Endothelial cell (in vitro differentiated cells): ENCODE measurements at places on chromosomes 7 and 10.

DNA sequence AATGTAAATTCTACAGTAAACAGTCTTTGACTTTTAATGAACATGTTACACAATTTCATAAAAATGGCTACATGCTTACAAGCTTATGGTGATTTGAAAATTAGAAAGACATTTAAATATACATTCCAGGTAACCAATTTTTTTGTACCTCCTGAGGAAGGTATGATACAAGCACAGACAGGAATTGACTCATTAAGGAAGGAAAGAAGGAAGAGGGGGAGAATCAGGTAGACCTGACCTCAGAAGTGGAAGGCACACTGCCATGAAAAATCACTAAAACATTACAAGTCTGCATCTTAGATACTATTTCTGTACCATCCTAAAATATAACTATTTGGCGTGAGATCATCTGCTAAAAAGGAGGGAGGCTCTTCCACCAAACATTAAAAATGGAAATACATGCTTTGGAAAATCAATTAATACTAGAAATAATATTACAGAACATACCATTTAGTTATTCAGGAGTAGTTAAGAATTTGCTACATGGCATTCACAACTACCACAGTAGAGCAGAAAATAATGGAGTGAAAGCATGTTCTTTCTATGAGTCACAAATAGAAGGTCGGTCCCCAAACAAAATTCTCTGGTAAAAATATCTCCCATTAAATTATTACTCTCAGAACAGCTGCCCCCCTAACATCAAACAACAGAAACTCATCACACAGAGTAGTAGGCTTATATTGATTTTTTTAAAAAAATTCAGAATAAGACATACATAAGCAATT is 15.2 kb downstream of the RAB11FIP2 start:
- DNase-seq: no peak

- DNase-seq: no peak
Measured at GRCh38 chr7:111532625-111533024, 29.7 kb downstream of the IMMP2L start.

DNA sequence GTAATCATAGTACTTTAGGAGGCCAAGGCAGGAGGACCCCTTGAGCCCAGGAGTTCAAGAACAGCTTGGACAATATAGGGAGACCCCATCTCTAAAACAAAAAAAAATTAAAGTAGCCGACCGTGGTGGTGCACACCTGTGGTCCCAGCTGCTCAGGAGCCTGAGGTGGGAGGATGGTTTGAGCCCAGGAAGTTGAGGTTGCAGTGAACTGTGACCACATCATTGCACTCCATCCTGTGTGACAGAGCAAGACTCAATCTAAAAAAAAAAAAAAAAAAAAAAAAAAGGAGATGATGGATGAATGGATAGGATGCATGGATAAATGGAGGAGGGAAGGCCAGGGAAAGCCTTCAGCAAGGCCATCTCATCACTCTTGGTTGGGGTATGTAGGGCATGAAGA is 33.4 kb upstream of the BMPR1A start:
- no peak for DNase-seq

GRCh38 chr10:4770801-4771553 is 55.0 kb upstream of the AKR1E2 start:
- no peak for DNase-seq

DNA sequence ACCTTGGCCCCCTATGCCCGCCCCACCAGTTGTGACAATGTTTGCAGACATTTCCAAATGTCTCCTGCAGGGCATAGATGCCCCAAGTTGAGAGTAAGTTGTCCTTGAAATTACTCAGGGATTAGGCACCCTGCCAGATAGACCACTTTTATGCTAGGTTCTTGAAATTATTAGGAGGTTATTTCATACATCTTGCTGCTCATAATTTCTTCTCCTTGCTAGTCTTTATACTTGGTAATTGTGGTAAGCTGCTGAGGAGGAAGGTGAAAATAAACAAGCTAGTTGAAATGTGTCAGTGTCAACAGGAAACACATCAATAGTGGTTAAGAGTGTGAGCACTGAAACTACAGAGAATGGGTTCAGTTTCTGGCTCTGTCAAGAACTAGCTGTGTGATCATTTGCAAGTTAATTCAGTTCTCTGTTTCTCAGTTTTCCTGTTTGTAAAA is 63.7 kb upstream of the AOAH start:
- no peak for DNase-seq

DNA sequence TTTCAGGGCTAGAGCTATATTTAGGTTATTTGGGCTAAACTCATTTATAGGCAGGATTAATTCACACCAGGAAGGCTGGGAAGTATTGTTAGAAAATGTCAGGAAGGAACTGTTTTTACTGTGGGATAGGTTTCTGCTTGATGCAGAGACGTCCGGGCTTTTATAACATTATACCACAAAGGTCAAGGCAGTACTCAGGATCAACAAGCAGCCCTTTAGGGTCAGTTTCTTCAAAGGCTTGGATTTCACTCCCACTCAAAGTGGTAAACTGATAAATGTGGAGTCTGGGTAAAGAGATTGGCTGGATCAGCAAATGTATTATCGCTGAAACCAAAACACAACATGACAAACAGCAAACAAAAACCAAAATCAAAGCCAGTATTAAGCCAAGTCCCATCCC is 127.2 kb downstream of the ARL5B start:
- no peak for DNase-seq

DNA sequence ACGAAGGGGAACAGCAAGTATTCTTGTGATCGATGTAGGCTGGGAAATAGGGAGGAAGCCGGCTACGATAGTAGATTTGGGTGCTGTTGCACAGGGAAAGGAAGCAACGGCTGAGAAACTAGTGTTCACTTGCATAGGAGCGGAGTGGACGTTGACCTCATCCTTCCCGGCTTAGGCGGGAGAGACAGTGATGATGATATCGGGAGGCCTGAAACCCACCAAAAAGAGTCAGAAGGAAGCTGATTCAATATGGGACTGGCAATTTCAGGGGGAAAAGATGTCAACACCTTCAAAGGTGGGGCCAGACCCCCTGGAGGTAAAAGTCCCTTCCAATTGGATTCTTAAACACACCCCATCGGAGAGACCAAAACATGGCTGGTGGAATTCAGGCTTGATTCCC is 61.3 kb downstream of the CARD11 start:
- no peak for DNase-seq

DNA sequence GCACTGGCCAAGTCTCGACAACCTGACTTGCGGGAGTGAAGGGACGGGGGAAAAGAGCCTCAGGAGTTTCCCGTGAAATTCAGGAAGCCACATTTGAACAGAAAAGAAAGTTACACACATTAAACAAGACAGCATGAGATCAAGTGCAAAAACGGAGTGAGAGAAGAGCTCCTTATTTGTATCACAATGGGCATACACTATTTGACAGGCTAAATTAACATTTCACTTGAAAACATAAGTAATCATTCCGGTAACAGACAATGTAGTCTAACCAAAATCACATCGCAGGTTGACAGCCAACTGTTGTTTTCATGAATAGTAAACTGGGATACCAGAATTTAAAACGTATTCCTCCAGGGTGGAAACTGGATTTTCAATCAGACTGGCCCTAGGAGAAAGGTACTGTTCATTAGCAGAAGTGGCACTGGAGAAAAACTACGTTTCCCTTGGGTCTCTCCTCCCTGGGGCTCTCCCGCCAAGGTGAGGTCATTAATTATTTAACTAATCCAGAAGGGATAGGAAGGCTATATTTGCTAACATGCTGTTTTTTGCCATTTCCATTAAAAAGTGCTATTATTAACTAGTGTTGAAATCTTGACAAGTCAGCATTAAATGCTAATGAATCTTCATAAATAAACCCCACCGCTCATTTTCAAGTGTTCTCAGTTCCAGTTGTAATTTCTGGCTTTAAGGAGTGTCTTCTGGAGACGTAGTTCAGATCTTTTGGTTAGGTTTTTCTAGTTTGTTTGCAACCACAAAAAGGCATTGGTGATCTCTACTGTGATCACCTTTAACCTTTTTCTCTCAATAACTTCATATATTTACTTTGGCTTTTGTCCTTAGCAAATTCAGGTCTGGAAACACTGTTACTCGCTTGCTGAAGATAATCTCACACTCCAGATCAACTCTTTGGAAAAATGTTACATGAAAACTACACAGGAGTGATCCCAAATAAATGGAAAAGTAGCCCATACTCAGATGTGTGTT is 25.1 kb downstream of the RHEB start:
- DNase-seq: peak; percentile 17

DNA sequence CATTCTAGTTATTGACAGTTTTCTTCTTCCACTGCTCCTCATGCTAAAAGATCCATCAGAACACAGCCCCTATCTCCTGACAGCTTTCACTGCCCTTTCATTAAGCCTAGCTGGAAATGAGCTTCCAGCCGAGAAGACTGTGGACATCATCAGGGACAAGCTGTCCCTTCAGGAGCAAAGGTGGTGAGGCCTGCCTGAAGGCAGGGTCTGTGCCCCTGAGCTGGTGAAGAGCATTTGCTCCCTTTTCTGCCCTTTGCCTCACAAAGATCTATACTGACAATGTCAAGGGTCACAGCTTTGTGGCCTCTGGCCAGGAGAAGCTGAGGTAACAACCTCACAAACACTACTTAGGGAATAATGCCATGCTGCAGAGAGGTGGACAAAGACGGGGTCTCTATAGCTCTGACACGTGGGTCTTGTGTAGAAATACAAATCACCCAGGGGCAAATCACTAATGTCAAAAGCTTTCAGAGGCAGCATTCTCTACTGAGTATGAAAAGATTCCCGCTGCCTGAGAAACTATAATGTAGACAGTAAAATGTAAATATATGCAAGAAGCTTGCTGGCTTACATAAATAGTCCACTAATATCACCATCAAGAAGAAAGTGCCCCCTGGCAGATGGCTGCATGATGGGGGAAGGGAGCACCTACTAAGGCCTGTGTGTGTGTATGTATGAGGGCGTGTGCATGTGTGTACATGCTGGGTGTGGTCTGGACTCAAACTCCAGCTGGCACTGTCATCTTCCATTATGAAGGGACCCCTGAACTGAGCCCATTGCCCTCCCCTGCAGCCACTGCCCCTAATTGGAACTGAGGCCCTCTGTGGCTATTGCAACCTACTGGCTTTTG is 55.8 kb downstream of the HBP1 start:
- no peak for DNase-seq

DNA sequence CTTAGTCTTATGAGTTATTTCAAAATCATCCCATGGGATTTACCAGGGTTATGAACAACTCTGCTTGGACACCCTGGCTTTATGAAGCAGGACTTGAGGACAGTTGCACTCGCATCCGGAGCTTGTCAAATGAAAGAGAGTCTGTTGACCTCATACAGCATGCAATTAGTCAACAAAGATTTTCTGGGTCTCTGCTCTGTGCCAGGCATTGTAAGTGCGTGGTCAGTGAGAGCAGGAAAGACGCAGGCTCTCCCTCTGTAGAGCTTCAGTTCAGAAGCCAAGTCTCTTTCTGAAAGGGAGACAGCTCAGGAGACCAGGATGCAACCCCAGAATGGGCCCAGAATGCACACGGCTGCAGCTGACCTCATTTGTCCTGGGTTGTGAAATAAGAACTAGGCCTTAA is 45.5 kb upstream of the DMBT1 start:
- no peak for DNase-seq

DNA sequence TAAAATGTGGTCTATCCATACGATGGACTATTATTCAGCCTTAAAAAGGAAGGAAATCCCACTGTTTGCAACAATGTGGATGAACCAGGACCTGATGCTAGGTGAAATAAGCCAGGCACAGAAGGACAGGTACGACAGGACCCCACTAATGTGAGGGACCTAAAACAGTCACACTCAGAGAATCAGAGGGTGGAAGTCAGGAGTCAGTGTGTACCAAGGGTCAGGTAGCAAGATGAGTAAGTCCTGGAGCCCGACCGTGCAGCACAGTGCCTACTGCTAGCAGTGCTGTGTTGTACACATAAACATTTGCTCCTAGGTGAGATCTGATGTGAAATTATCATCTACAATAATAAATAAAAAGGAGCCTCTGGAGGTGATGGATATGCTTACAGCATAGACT is 322.3 kb downstream of the GLRX3 start:
- DNase-seq: no peak

DNA sequence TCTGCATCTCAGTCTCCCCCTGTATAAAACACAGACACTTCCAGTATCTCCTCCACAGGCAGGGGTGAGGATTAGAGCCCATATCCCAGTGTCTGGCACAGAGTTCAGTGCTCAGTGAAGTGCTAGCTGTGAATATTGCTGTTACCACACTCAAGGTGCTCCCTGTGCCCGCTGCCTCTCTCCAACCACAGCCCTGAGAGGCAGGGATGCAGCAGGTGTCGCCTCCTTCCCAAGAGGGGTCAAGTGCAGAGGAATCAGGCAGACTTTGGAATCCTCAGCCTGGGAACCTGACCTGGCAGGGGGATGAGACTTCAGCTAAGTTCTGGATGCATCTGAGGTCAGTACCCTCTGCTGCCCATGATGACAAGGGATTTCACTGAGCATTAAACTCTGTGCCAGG is 163.1 kb downstream of the GFRA1 start:
- no peak for DNase-seq

- no peak for DNase-seq
Measured at GRCh38 chr7:33872870-33873269, 32.5 kb upstream of the BMPER start.

DNA sequence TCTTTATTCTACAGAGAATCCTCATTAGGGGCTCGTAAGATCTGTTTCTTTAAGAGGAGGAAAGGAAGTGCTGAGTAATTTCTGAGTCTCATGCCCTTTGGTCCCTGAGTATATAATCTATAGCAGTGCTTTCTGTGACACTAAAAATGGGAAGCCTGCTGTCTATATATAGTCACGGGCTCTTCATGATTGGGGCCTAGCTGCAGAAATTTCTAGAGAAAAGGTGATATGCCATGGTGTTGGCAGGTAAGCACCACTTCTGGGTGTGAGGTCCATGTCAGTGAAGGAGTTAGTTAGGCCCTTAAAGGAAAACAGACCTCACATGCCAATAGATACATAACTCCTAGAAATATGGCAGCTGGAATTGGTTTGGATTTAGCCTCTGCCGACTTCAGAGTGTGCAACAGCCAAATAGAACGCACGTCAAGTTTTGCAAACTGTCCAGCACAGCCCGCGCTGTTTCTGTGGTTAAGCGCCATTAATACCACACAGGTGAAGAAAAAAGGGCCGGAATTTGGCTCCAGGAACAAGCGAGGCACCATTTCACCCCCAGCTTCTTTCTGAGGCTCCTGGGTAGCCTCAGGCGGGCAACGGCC is 123.2 kb downstream of the TACC2 start:
- DNase-seq: no peak

- DNase-seq: no peak
Measured at GRCh38 chr10:119525116-119525515, 17.4 kb downstream of the RGS10 start.

DNA sequence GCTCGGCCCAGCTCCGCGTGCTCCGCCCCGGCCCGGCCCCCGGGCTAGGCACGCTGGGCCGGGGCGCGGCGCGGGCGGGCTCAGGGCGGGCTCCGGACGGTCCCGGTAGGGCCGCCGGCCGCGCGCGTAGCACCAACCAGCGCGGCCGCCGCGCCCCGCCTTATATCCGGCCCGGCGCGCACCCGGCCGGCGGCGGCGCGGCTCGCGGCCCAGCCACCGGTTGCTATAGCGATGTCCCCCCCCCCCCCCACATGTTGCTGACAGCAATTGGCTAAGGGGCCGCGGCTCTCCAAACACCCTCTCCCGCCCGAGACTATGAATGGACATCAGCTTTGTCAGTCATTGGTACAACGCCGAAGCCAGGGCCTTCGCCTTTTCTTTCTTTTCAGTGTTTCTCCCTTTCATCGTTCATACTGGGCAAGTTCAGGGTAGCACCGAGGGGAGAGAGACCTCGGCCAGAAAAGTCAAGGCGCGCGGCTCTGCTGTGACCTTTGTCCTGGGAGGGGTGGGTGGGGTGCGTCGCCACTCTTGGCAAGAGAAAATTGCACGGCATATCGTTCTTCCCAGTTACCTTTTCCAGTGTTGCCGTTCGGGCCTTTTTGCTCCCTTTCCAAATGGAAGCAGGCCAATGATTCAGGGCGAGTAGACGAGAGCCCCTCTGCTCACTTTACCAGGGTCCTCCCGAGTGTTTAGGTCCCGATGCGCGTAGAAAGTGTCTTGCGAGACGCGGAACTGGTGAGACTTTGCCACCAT is 354.2 kb downstream of the DNAJB6 start:
- no peak for DNase-seq
